ENCODE measurements at places on chromosomes 16 and 17.

DNA sequence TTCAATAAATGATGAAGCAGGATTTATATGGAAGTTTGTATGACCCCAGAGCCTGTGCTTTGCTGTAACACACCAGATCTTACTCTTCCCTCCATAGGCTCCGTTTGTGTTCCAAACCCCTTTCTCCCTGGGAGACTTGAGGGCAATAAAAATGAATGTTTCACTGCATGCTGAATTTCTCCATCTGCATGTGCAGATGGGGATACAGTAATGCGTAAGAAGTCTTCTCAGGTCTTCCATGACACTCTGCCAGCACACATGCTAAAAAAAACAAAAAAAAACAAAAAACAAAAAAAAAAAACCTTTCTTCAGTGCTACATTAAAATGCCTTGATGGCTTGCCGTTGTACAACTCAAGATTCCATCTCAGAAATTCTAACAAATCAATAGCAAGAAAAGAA is 170.2 kb upstream of the ANKFN1 start:
- DNase-seq = no peak

DNA sequence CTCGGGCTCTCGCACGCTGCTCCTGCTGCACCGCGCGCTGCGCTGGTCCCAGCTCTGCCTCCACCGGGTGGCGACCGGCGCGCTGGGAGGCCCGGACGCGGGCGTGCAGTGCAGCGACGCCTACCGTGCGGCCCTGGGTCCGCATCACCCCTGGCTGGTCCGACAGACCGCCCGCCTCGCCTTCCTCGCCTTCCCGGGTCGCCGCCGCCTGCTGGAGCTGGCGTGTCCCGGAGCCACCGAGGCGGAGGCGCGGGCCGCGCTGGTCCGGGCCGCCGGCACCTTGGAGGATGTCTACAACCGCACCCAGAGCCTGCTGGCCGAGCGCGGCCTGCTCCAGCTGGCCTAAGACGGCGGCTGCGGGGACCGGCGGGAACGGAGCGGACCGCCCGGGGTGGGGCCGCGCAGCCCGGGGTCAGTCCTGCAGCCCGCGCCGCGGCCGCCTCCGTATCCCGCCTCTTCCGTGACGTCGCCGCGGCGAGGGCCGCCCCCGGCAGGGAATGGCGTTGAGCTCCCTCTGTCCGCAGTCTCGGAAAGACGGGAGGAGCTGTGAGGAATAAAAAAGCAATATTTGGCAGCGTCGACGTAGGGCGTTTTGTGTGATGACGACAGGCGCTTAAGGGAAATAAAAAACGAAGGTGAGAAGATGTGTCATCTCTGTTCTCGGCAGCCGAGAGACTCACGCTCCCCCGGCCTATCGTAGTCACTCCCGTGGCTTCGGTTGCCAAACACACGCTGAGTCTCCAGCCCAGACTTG is 1.4 kb downstream of the GLTPD2 start:
- DNase-seq = peak; percentile 98

GRCh38 chr17:83196024-83196365 is 116.6 kb downstream of the METRNL start:
- peak; percentile 92 for DNase-seq

DNA sequence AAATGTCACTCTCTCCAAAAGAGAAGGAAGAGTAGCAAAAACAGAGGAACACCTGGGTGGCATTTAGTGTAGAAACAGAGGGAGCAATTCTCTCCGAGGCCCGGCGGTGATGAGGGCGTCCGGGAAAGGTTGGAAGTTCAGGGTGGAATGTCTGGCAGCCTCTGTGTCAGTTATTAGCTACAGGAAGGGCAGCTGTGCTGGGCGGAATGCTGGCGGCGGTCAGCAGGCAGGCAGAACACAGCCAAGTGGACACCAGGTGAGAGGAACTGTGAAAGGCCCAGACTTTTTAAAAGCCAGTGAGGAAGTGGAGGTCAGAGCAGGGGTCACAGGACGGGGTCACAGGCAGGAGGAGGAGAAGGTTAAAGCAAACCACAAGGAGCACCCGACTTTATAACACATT is 238.1 kb downstream of the NTN1 start:
- DNase-seq = no peak

GRCh38 chr17:72354071-72354470 is 233.3 kb downstream of the SOX9 start:
- no peak for DNase-seq
